Umbilical cord (tissue), 2 donors: ENCODE measurements at places on chromosomes 2 and 18. TPM values are rescaled to one million over a fixed set of nuclear protein-coding genes. Genes with fewer than 3 reads are reported as not detected.

The NEDD4L gene
- total RNA-seq = 60.2 TPM

The MRPS9 gene
- total RNA-seq = 2.4 TPM

The NOP58 gene
- total RNA-seq = 48.4 TPM

The MEIS1 gene
- 91.5 TPM for total RNA-seq

The IKZF2 gene
- total RNA-seq = 26.5 TPM

The TRABD2A gene
- 4.8 TPM for total RNA-seq

The TWIST2 gene
- total RNA-seq = 32.0 TPM

The RFTN2 gene
- 18.1 TPM for total RNA-seq

The NCKAP5 gene
- 7.9 TPM for total RNA-seq

GRCh38 chr18:79631096-79631507 lies 48.5 kb upstream of the CTDP1 start:
- no peak for DNase-seq

DNA sequence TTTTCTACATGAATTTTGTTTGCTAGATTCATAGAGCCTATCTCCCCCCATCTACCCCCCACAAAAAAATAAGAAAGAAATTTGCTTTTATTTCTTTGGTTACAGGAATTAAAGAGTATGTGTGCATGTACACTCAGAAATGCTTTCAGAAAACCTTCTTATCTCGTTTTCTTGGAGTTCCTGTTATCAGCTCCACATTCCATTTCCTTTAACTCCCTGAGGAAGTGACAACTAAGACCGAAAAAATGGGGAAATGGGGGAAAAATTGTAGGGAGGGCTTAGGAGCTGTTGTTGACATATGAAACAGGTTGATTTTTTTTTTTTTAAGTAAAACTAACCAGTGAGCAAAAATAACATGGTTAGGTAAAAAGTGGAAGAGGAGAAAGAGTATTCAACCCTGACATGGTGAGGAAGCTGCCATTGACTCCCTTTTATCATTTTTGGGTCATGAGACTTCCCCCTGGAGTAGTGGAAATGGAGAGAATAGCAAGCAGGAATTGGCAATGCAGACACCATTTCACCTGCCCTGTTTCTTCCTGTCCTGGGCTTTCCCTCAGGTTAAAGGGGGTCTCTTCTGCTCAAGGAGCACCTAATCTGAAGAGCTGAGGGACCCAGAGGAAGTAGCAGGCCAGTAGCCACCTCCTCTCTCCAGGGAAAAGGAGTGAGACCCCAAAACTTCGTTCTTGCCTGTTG lies 93.5 kb downstream of the OSBPL6 start:
- no peak for DNase-seq

DNA sequence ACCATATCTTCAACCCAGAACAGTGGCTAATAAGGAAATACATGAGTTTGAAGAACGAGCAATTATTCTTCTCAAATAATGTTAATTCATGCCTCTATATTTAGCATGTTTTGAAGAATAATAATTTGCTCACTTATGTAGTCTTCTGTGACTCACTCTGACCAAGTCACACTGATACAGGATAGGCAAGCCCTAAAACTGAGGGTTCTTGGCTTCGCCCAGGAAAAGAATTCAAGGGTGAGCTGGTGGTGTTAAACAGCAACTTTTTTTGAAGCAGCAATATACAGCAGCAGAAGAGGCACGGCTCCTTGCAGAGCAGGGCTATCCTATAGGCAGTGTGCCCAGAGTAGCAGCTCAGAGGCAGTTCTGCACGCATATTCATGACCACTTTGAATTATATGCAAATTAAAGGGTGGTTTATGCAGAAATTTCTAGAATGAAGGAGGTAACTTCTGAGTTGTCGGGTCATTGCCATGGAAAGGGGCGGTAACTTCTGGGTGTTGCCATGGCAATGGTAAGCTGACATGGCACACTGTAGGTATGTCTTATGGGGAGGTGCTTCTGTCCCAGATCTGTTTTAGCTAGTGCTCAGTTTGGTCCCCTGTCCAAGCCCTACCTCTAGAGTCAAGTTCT lies 200.6 kb downstream of the RND3 start:
- no peak for DNase-seq

- peak; percentile 93 for DNase-seq
Measured at GRCh38 chr2:128362889-128363228, 44.2 kb upstream of the HS6ST1 start.

DNA sequence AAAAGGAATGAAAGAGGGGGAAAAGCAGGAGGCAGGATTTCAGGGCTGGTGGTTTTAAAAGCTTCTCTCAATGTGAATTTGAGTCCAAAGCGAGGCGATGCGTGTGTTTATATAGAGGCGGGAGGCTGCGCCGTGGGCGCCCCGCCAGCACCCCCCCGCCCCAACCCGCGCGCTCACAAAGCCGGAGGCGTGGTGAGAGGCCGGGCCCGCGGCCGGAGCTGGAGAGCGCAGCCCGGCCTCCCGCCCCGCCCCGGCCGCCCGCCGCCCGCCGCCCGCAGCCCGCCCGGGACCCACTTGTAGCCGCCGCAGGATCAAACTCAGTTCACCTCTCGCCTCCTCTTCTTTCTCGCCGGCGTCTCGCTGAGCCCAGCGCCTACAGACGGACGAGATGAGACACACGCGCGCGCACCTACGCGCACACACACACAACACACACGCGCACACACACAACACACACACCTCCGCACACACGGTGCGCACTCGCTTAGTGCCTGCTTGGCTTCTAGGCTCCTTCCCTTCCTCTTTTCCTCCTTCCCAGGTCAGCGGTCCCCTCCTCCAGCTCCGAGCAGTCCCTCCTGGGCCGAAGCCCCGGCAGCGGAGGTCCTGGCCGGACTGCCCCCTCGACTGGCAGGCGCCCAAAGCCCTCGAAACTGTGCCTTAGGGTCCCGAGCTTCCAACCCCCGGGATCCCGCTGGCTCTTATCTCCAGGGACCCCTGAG lies 1.3 kb upstream of the CYP26B1 start:
- peak; percentile 48 for DNase-seq

DNA sequence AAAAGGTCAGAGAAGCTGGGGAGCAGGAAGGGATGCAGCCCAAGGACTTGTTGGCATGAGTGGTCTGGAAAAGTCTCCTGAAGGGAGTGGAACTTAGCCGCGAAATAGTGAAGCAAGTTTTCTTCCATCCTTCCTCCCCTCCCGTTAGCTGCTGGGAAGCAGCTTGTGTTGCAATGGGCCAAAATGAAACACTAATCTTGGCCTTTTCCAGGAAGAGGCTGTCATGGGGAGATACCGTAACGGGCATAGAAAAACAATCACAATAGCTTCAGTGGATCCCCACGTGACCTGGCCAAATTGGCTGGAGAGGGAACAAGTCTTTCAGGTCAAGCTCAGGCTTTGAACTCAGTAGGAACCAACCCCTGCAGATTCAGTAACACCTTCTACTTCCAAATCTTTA lies 49.3 kb downstream of the SEMA4F start:
- no peak for DNase-seq

- DNase-seq = no peak
Measured at GRCh38 chr2:168181825-168182224, 65.6 kb downstream of the STK39 start.

DNA sequence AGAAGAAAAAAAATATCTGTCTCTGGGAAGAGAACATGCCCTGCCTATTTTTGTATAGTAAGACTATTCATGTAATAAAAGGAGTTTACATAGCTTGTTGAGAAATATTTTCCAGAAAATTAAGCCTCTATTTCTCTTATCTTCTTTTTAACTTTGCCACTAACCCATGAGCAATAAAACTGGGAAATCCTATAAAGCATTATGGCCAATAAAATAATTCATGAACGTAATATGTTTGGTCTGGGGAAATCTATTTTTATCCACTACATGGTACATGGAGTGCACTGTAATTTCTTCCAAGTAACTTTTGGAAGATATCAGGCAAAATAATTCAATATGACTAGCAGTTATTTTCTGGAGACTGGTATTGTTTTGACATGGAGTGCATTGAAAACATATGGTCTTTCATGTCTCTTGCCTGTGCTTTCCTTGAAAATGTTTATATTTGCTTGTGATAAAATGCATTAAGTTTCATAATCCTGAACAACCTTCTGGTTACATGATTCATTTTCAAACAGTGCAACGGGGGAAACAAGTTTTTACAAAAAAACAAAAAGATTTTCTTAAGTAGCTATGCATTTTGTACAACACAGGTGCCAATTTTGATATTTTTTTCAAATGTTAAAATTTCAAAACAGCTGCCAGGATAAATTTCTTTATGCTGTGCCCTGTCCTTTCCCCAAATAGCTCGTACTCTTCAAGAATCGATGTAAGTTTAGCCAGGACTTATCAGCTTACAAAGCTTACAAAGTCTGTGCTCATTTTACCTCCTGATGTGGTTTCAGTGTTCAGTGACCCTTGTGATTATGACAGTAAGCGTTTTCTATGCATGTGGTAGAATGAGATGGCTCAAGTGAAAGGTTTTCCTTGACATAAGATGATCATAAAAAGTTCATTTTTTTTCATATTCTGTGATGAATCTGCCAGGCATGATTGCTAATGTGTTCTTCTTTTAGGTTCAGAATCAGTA lies 194.5 kb downstream of the UBE2E3 start:
- peak; percentile 85 for DNase-seq

DNA sequence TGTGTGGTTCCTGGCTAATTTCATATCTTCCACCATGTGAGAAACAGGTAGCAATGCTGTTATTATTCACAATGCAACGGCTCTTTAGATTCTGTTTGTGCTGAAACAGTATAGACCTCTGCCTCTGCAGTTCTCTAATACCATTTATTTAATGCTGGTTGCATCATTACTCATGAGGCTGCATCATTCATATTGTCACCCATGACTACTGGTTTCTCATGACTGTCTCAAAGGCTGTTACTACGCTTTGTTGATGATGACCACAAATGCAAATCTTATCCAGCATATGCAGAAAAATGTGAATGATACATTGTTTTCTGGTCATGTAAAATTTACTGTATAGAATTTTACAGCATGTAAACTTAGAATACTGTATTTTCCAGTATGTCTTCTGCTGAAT lies 22.5 kb downstream of the CAVIN2 start:
- DNase-seq = no peak

GRCh38 chr18:9740071-9740470 lies 32.0 kb downstream of the RAB31 start:
- no peak for DNase-seq

DNA sequence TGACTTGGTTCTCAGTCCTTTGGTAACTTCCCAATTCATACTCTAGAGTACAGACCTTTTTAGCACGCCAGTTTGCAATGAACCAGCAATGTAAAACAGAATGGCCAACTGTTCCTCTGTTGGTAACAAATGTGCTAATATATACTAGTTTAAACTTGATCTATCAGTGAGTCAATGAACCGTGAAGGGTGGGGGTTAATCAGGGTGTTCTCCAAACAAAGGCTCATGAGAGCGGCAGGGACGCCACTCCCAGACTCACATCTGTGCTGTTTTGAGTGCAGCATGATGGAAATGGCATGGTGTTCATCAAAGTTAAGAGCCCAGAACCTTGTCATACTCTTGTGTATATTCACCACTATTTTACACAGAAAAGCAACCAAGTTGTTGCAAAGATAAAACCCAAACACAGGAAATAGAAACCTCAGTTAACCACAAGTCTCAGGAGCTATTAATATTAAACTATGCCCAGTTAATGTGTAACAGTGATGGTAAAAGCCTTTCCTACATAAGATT lies 70.3 kb downstream of the CERKL start:
- DNase-seq = no peak

GRCh38 chr2:101985793-101986164 lies 6.0 kb upstream of the IL1R2 start:
- DNase-seq = no peak

- DNase-seq = no peak
Measured at GRCh38 chr18:52422985-52423601, 83.1 kb downstream of the DCC start.

GRCh38 chr2:216519154-216519762 lies 20.6 kb downstream of the RPL37A start:
- DNase-seq = peak; percentile 89

DNA sequence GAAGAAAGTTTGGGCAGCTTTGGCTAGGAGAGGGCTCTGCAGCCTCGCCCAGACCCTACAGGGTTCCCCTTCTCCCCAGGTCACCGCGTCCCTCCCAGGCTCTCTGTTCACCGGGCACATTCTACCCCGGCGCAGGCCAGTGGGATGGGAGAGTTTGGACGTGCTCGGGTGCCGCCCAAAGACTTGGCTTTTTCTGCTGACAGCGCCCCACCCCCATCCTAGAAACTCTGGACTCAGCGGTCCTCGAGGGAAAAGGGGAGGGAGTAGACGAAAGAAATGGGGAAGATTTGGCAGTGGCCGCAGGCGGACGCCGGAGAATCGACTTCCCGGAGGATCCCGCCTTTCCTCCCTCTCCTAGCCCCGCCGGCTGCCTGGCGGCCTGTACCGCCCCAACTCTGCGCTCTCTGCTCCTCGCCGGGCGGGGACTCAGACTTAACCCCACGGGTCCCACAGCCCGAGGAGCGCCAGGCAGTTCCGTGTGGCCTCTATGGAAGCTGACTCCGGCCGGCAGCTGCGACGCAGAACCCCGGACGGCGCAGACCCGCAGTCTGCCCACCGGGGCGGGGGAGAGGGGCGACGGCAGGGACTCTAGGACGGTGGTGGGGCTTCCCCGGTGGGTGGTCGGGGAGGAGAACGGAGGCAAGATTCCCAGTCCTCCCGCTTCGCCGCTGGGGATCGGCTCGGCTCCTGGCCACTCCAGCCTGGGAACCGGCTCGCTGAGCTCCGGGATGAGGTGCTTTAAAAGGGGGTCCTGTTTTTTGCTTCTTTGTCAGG lies 863 bp upstream of the SIX2 start:
- peak; percentile 88 for DNase-seq

DNA sequence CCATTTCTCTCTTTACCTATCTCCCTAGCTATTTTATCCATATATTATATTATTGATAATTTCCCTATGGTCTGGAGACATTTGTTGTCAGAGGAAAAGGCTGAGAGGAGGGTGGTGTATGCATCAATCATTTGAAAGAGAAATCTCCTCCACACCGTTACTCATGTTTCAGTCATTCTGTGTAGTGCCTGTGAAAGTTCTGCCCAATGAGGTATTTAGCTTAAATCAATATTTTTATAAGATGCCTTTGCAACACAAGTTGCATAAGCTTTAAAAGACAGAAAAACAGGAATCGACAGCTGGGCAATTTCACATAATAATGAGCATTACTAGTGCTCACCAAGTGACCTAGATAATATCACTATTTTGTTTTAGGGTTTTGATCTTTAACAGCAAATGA lies 363.7 kb upstream of the FSIP2 start:
- DNase-seq = no peak
